ENCODE measurements at places on chromosomes 16 and 17. TPM values are rescaled to one million over a fixed set of nuclear protein-coding genes. Genes with fewer than 3 reads are reported as not detected.

The HSDL1 gene
- polyA plus RNA-seq: 14.3 TPM

The CBX8 gene
- 2.2 TPM for polyA plus RNA-seq

The MAF gene
- polyA plus RNA-seq: 11.7 TPM

The TMEM132E gene
- polyA plus RNA-seq: 0.21 TPM

The CIITA gene
- polyA plus RNA-seq: 12.1 TPM

The RHBDL1 gene
- 0.71 TPM for polyA plus RNA-seq

The COTL1 gene
- 132 TPM for polyA plus RNA-seq

The TERB1 gene
- polyA plus RNA-seq: not detected
